ENCODE measurements at places on chromosomes 16 and 17.

GRCh38 chr17:35295686-35296085 lies 52.8 kb downstream of the SLFN5 start:
- DNase-seq: no peak

DNA sequence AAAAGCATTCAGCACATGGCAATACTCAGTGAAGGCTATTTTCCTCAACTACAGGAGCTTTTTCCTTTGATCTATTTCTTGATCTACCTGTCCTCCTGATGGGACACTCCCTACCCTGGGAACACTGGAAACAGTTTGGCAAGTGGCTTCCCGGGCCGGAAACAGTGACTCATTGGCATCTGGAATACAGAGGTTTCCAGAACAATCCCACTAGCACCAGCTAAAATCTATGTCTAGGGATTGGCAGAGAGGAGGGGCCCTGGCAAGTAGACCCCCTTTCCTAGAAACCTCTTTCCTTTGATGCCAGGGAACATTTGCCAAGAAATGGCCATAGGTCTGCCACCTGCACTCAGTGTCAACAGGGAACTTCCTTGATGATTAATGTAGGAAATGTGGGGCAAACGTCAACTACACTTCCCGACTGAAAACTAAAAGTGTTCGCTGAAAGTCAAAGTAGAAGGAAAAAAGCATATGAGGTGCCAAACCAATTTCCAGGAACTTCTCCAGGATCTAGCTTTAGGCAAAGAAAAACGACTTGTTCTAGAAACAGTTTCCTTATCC lies 30.4 kb upstream of the FBXW10B start:
- DNase-seq: no peak

DNA sequence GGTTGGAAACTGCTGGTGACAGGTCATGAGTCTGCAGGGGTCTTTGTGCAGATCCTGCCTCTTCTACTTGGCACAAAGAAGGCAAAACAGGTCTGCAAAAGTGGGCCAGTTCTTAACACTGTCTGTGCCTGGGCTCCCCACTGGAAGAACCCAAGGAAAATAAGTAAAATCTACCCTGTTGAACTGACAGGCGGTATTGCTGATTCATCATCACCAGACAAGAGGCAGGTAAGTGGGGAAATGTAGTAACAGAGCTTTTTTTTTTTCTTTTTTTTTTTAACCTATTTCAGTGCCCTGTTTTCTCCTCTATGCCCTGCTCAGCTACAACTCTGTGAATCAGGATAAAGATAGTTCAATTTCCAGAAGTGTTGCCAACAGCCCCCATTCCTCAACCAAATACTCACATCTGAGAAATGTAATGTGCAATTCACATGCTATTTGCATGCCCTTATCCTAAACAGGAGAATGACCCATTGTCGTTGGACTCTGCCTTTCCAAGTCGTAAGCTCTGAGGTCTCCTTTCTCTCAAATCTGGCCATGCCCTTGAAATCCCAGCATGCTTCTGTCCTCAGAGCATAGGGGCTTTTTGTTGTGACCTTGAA lies 237.0 kb downstream of the SOX9 start:
- no peak for DNase-seq

DNA sequence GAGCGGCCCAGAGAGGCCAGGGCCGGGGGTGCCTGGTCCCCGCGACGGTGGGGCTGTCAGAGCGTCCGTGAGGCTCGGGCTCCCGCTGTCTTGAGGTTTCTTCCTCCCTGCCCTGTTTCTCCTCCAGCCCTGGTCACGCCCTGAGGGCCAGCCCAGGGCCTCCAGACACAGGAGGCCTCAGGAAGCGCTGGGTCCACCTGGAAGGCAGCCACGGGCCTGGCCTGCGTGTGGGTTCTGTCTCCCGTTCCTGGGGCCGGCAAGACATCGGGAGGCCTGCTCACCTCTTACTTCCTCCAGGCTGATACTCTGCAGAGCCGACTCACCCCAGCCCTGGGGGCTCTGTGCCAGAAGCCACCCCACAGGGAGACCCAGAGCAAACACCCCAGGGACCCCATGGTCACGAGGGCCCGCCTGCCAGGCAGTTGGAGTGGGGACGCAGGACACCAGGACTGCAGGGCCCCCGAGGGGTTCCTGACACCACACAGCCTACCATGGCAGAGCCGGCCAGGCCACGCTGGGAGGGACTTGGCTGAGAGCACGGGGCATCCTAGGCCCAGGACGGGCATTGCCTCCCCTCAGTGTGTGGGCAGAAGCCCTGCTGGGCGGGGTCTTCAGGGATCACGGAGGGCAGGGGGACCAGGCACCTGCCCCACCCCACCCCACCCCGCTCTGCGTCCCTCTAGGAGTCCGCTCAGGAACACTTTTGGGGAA lies 18.9 kb upstream of the CACNA1H start:
- DNase-seq: no peak

DNA sequence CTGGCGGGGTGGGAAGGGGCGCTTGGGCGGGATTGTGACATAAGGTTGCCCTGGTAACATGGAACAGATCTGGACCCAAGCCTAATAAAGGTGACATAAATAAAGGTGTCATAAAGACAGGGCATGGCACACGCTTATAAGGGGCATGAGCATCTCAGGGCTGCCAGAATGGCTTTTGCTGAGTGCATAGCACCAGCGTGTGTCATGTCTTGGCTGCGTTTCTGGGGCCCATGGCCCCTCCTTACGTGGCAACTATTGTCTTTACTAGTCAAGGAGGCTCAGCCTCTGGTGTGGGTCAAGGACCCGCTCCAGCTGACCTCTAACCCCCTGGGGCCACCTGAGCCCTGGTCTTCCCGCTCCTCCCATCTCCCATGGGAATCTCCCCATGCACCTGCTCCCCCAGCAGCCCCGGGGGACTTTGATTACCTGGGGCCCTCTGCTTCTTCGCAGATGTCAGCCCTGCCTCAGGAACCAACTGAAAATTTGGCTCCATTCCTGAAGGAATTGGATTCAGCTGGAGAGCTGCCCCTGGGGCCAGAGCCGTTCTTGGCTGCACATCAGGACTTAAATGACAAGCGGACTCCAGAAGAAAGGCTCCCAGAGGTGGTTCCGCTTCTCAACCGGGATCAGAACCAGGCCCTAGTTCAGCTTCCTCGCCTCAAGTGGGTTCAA lies 13.9 kb downstream of the LRRC37B start:
- no peak for DNase-seq

DNA sequence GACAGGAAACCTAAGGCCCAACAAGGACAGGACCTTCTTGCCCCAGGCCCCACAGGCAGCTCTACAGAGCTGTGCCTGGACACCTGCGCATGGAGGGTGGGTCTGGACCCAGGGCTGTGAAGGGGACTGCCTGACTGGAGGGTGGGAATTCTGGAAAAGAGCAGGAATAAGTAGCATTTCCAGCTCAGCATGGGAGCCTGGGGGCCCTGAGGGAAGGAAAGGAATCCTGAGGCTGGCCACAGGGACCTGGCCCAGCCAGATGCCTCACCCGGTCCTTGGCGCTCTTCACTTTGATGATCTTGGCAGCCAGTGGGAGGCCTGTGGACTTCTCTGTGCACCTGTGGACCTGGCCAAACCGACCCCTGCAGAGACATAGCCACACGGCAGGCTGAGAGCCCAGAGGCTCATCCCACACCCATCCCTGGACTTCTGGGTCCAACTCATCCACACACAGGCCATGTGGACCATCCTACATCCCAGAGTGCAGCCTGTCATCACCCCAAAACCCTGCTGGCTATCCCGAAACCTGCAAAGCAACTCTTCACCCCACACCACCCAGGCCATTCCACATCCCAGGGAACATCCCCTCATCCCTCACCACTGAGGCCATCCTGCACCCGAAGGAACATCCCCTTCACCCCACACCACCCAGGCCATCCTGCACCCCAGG lies 18.7 kb downstream of the MYLK3 start:
- no peak for DNase-seq

DNA sequence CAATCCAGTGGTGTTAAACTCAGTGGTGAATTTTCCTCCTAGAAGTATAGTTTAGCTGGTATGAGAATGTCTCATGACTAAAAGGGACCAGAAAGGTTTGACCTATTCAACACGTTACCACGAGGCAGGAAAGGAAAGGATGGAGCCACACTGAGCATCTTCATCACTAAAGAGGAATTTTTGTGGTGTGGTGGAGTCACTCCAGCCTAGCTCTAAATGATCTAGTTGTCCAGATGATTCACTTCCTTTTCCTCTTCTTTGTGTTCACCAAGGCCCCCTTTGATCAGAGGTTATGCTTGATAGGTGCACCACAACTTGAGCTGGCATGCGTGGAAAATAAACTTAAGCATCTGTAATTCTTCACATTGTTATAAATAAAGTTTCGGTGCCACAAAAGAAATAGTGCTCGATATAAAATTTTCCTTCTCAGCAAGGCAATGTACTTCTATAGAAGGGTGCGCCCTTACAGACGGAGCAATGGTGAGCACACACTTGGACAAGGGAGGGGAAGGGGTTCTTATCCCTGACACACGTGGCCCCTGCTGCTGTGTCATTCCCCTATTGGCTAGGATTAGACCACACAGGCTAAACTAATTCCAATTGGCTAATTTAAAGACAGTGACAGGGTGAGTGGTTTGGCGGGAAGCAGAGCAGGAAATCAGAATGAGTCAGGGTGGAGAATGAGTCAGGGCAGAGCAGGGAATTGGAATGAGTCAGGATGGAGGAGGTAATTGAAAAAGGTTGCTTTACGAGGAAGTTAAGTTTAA lies 254.6 kb downstream of the HS3ST3A1 start:
- DNase-seq: no peak
